ENCODE measurements at places on chromosomes 16 and 17. TPM values are rescaled to one million over a fixed set of nuclear protein-coding genes. Genes with fewer than 3 reads are reported as not detected.

Gene CIITA
- 0.27 TPM for polyA plus RNA-seq

Gene KRTAP2-1
- polyA plus RNA-seq: not detected

DNA sequence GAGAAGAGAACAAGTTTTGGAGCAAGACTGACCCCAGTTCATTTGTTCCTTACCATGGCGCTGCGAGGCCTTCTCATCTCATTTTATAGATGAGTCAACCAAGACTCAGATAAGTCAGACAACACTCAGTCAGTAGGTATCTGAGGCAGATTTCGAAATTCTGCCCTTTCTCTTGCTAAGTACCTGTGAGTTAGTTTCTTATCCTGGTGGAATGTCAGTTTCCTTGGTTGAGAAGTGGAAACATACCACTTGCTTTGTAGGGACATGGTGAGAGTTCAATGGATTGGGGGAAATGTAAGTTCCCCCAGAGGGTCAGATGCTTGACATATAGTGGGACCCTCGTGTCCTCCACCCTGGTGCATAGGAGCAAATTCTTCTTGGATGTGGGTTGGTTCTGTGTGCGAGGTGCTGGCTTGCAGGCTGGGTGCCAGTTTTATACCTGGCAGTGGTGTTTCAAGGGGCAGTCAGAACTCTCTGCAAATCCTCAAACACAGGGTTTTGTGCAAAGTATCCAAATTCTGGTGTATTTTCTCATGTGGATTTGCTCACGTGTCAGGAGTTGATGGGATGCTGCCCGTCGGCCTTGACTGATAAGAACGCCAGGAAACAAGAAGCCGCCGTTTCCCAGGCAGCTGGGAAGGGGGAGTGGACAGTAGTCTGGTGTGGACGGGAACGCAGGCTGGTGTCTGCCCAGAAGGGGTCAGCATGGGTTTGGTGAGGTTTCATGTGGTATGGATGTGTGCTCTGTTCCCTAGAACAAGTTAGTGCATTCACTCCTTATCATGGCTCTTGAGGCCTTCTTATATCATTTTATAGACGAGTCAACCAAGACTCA is 61.1 kb upstream of the CIBAR2 start:
- no peak for DNase-seq

DNA sequence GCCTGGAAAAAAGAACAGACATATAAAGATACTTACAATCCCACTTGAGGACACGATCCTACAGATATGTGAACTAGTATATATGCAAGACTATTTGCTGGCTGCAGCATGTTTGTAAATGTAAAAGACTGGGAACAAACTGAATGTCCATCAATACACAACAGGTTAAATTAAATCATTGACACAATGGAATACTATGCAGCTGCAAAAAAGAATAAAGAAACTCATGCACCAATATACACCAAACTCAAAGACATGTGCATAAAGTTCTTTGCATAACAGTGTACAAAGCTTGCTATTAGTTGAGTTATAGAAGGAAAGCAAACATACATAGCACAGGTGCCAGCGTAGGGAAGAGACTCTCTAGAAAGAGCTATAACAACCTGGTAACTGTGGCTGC is 61.9 kb upstream of the SREBF1 start:
- no peak for DNase-seq

GRCh38 chr17:42475121-42475520 is 16.4 kb downstream of the ATP6V0A1 start:
- no peak for DNase-seq

Measured in naive thymus-derived CD4-positive, alpha-beta T cell (primary cell).